Stimulated activated CD4-positive, alpha-beta T cell treated with anti-CD3 and anti-CD28 coated beads, Interleukin-12 subunit alpha, Interleukin-12 subunit beta, amount 100 ng/mL, for 4 hours (primary cell): ENCODE measurements at places on chromosomes 6 and 20.

GRCh38 chr20:63628246-63628975 is 1.5 kb upstream of the GMEB2 start:
- DNase-seq, result peak; percentile 68

- DNase-seq, result no peak
These were observed 5.5 kb upstream of the NTSR1 start for GRCh38 chr20:62702895-62703852.

- no peak for DNase-seq
These were observed 8.2 kb downstream of the DLL1 start for GRCh38 chr6:170282512-170283158.

GRCh38 chr6:132933090-132933489 is 118.7 kb downstream of the RPS12 start:
- DNase-seq, result no peak

- no peak for DNase-seq
These were observed 37.7 kb downstream of the MDFI start for GRCh38 chr6:41675992-41676391.

DNA sequence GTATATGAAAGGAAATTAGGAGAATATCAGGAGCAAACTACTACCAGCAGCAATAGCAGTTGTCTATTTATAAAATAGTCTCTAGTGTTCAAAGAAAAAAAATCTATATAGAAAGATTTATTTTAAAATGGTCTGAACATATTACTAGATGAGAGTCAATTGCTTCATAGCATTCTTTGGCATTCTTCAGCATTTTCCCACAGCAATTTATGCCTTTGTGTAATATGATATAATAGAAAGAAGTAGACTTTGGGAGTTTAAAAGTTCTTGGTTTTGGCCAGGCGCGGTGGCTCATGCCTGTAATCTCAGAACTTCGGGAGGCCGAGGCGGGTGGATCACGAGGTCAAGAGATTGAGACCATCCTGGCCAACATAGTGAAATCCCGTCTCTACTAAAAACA is 157.0 kb upstream of the PLN start:
- no peak for DNase-seq

- no peak for DNase-seq
These were observed 10.6 kb upstream of the EFHC1 start for GRCh38 chr6:52409499-52409898.

DNA sequence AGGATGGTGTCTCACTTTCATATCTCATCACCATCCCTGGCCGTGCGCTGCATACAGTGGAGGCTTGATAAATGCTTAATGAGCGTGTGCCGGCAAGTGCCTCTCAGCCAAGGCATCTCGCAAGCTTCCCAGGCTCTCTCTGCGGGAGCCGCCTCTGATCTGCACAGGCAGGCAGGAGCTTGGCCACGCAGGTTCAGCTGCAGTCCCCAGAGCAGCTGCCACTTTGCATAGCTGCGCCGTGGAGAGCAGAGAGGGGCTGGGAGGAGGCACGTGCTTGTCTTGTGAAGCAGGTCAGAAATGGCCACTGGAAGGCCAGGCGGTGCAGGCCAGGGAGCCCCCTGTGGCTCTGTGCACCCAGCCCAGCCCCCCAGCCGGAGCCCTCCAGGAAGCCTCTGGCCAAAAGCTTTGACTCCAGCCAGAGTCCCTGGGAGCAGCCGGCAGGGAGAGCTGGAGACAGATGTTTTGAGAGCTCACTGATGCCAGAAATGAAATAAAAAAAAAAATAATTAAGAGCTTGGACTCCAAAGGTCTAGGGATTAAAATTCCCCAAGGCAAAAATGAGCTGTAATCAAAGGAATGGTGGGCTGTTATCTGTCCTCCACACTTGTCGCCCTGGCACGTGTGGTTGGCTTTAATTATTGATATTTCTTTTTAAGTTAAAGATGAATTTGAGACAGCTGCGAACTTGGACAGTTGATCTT is 377.0 kb downstream of the CDH4 start:
- DNase-seq, result no peak

- no peak for DNase-seq
These were observed 29.5 kb upstream of the ZNF217 start for GRCh38 chr20:53623134-53623453.

GRCh38 chr6:110511401-110511800 is 35.0 kb upstream of the SLC22A16 start:
- DNase-seq, result no peak

GRCh38 chr6:94254689-94255088 is 835.3 kb upstream of the EPHA7 start:
- DNase-seq, result no peak

GRCh38 chr6:45661661-45662060 is 283.9 kb upstream of the SUPT3H start:
- DNase-seq, result no peak

DNA sequence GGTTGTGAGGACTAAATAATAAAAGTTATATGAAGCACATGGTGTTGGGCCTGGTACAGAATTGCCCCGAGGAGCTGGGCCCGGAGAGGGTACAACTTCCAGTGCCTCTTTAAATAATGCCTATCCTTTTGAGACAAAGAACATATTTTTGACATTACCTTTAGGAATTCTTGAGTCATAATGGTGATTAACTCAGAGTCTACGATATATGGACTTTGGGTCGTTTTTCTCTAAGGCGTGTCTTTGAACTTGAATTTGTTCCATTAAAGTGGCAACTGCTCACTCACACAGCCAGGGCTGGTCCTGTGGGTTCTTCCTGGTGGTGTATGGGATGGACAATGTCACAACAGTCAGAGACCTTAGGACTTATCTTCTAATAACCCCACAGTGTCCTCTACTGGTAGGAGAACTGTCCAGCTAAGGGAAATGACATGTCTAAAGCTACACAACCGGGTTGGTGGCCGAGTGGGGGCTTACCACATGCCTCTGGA is 106.5 kb downstream of the CDC5L start:
- no peak for DNase-seq

DNA sequence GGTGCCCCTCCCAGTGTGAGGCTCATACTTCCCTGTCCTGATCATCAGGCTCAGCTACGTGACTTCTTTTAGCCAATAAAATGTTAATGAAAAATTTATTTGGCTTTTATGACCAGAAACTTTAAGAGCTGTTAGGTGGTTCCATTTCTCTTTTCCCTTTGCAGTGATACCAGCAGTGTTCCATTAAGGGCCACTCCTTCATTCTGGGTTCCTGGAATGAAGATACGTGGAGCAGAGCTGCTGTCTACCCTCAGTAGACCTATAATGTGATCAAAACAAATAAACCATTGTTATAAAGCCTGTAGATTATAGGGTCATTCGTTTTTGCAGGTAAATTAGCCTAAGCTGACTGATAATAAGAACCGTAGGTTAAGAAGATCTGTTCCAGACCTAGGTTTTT is 228.0 kb downstream of the ZFAND3 start:
- no peak for DNase-seq

GRCh38 chr20:24991897-24992486 is 559 bp downstream of the APMAP start:
- peak; percentile 25 for DNase-seq
